D721Med (cell line): ENCODE measurements at places on chromosomes 5 and 9.

DNA sequence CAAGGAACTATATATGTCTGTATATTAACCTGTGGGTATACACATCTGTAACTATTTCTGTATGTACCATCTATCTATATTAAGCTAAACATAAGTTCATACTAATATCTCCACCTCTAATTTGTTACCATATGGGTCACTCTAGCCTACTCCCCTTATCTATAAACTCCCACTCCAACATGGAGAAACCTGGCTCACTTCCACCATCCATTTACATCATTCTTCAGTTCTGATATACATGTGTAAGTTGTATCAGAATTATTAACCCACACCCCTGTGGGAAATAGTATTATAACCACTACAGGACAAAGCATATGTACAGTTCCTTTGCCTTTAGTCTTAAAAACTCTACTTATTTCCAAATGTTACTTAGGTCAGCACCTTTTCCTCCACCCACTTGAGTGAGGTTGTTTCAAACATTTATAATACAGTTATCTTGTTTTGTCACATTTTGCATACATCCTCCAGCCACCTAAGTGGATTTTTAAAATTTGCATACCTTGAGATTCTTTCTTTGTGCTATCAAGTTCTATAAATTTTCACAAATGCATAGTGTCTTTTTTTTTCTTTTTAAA, 10.6 kb downstream of the NDFIP1 start:
- DNase-seq = no peak

DNA sequence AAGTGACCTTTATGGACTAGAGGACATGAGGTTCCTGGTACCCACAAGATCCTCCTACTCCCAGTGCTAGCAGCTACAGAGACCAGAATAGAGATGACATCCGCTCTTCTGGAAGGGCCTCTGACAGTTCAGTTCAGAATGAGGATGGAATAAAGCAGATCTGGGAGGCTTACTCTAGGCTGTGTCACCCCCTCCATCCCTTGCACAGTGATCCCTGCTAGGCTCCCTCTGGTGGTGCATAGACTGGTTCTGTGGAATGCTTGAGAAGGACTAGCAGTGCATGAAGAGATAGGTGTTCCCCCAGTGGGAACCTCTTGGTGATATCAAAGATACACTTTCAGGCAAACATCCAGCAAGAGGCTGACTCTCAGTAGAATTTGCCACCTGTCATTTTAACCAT, 83.0 kb downstream of the NPR3 start:
- DNase-seq = no peak

- no peak for DNase-seq
Observed at GRCh38 chr5:150178262-150178661, 11.6 kb upstream of the SLC6A7 start.

- no peak for DNase-seq
Observed at GRCh38 chr9:88661759-88662158, 126.8 kb downstream of the NXNL2 start.

DNA sequence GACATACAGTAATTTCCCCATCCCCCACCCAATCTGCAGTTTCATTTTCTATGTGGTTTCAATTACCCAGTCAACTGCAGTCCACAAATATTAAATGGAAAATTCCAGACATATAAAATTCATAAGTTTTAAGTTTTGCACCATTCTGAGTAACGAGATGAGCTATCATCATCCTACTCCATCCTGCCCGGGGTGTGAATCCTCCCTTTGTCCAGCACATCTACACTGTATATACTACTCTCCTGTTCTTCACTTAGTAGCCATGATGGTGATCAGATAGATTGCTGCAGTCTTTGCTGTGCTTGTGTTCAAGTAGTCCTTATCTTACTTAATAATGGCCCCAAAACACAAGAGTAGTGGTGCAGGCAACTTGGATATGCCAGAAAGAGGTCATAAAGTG, 11.3 kb downstream of the OXCT1 start:
- DNase-seq = no peak

DNA sequence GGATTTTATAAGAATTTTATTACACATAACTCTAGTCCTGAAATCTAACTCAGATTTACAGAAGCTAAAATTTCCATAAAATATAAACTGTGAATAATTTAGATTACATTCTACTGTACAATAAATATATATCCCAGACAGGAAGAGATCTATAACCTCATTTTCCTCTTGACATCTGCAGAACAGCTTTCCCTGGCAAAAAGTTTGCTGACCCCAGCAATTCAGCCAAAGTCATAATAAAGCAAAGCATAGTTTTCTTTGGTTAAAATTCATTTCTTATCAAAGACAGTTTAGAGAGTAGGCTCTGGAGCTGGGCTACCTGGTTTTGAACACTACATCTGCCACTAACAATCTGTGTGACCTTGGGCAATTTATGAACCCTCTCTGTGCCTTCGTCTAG, 372.5 kb downstream of the CAAP1 start:
- no peak for DNase-seq

GRCh38 chr5:173671121-173671949, 54.9 kb upstream of the BOD1 start:
- DNase-seq = no peak

DNA sequence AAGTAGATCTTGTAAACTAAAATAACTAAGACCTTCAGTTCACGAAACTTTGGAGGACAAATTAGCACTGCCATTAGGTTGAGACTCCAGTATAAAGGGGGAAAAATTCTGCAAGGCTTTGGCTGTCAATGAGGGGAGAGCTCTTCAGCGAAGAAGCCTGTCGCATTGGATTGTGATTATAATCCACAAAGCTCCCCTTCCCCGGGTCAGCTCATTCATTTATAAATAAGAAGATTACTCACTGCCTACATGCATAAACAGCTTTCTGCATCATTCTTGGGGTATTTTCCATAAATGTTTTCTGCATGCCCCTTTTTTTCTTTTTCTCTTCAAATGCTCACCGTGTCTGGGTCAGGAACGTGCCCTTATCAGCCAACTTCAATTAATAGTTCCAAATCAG, 196.7 kb downstream of the EBF1 start:
- DNase-seq = peak; percentile 35

DNA sequence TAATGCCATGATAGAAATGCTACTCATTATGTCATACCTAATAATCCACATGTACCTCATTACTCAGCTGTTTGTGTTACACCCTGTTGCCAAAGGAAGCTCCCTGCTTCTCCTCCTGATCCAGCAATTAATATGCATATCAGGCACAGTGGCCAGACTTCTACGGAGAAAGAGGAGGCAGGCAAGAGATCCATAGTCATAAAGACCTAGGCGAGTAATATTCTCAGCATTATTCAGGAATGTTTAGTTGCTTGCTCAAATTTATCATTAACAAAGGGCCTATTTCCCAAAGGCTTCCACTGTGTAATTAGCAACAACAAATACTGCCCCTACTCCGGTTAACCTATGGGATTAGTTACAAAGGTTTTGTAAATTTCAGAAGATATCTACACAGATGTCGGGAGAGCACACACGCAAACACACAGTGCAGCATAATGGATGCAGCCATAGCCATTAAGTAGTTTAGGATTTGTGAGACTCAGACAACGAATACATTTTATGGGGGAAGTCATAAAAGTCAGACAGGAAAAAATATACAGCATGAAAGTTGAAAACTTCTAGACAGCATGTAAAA, 192.6 kb downstream of the EFNA5 start:
- DNase-seq = no peak

GRCh38 chr5:135964670-135965320, 10.0 kb upstream of the LECT2 start:
- DNase-seq = no peak

GRCh38 chr5:2901511-2901910, 150.0 kb upstream of the IRX2 start:
- DNase-seq = no peak

GRCh38 chr5:7395947-7396712, at the start of gene ADCY2:
Gene ADCY2, plus strand, starts transcription at chr5:7396138. Its CDS starts 159 bp downstream, at chr5:7396297.
- no peak for DNase-seq

GRCh38 chr5:1026700-1027621, 18.4 kb downstream of the NKD2 start:
- peak; percentile 8 for DNase-seq

- DNase-seq = no peak
Observed at GRCh38 chr5:180083529-180084060, 12.0 kb upstream of the RNF130 start.

DNA sequence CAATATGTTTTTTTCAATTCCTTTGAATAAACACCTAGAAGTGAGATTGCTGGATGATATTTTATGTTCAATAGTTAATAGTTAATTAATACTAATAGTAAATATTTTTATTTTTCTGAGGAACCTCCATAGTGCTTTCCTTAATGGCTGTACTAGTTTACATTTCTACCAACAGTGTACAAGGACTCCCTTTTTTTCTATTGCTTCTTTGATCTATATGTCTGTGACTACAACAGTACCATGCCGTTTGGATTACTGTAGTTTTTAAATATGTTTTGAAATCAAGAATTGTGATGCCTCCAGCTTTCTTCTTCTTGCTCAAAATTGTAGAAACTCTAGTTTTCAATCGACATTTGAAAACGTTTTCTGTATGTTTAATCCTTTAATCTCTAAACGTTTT, 39.5 kb upstream of the ADAMTS16 start:
- DNase-seq = no peak

DNA sequence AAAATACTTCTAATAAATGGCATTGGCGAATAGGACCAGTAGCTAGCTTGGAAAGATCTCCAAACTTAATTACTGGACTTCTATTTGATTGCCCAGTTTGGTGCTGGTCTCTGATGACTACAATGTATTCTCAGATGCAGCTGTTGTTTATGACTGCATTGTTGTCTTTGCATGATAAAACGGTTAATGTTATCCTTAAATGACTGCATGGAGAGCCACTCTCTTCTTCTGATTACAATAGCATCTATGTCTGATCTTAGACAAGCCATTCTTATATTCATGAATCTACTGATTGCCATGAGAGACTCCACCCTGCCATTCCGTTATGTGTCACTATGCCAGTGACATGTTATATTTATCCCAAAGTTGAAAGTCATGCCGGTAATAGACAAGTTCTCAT, 42.9 kb upstream of the ERBIN start:
- DNase-seq = no peak

DNA sequence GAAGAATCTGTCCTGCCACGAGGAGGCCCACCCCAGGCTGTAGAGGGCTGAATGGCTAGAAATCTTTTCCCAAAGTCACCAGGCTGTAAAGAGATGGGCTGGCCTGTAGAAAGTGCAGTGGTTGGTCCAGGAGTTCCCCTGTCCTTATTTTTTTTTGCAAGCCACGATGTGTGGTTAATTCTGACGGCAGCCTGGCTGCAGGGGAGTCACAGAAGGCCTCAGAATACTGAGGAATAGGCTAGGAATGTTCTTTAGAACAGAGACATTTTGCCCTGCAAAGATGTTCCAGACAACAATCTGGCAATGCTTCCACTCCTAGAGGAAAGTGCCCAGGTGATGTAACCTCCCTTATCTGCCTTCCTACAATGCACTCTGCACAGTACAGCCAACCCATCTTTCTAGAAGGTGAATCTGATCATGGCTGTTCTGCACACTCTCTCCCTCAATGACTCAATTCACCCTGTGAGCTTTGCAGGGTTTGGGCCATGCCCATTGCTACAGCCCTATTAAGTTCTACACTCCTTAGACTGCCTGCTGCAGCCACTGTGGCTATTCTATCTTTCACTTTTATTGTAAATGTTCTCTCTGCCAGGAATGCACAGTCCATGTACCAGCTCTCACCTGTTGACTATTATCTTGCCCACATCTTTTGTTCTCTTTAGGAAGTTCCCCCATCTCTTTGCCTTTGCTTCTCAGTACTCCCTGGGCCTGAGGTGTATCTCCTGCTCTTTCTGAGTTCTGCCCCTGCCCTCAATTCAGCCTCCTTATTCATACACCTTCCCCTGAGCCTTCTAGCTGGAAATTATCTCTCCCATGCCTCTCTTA, 377.8 kb upstream of the CLINT1 start:
- no peak for DNase-seq

GRCh38 chr9:130426467-130426773, 18.3 kb upstream of the ASS1 start:
- DNase-seq = no peak
